ENCODE measurements at places on chromosomes 5 and 9.

DNA sequence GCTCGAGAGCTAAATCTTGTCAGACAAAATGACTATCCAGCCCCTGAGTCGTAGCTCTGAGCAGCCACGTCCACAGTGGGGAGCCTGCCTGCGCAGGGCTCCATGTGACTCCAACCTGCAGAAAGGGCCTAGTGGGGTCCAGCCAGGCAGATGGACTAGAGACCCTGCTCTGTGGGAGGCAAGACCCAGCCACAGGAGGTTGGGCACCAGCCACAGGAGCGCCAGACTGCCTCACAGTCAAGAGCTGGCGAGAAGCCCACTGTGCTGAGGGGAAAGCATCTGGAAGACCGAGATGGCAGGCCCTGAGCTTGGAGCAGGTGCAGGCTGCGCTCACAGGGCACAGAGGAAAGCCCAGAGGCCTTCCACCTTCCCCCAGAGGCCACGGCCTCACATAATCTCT is 61.4 kb downstream of the C5orf15 start:
- DNase-seq, result no peak

DNA sequence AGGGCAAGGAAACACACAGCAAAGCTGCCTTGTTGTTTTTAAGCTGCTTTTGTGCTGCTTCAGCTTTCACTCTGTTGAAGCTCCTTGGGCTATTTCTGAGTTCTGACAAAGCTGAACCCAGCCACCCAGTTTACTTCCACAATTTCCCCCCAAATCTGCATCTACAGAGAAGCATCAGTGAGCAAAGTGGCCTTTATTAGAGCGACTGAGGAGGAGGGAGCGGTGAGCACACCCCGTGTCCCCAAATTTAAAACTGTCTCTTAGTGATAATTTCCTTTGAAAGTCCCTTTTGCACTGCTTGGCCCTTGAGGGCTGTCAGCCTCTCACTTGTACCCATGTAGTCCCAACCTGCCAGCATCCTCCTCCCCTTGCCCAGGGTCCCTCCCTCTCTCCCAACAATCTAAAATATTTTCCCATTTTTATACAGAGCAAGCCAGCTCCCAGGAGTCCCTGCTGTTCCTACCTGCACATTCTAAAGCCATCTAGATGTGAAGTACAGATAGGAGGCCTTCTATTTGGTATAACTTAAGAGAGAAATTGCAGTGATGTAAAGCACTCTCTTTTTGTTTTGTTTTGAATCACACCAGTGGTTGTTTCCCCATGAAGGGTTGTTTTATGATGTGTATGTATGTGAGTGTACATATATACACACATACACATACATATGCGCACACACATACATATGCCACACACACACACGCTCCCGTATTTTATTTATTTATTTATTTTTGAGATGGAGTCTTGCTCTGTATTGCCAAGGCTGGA is 313.5 kb downstream of the TLE4 start:
- no peak for DNase-seq

GRCh38 chr5:139273572-139274289 is 19.8 kb upstream of the MATR3 start:
- peak; percentile 44 for DNase-seq

- DNase-seq, result no peak
Observed at GRCh38 chr5:610744-611730, 1.1 kb upstream of the CEP72 start.

GRCh38 chr5:43232943-43233833 is 41.2 kb downstream of the NIM1K start:
- DNase-seq, result no peak

DNA sequence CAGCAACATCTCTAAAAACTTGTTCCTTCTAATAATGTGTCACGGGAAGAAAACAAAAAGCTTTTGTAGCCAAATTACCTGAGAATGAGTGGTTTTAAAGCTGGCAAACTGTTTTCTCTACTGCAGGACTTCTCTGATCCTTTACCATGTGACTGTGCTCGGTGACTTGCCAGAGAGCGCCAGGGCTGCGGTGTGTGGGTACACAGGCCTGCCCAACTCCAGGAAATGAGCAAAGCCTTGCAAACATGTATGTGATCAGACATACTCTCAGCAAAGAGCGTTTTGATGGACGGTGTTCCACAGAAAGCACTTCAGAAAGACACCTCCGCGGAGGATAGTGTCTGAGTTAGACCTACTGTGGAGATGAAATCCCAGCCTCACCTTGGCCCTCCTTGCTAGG is 157.3 kb downstream of the SPOCK1 start:
- no peak for DNase-seq

DNA sequence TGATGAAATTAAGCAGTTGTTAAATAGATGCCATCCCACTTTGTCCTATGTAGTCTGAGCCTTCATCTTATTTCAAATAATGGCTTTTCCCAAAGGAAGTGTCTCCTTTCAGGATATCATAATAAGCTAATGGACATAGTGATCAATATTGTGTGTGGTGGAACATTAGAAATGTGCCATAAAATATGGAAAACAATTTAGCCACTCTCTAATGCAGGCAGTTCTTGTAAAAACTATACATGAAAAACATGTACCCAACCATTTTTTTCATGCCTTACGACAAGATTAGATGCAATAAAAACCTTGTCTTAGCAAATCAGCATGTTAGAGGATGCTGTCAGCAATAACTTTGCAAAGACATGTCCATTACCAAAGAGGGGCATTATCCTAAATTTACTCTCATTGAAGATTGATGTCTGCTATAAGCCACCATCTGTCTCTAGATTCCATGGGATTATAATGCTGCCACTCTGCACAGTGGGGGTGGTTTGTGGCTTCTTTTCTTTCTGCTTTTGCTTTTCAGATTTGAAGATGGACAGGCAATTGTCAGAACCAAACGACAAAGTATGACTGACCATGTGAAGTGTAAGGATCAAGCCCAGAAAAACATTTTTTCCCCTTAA is 724.0 kb upstream of the ZNF608 start:
- DNase-seq, result no peak

- no peak for DNase-seq
Observed at GRCh38 chr5:165296401-165297130, 1791.1 kb downstream of the MAT2B start.

DNA sequence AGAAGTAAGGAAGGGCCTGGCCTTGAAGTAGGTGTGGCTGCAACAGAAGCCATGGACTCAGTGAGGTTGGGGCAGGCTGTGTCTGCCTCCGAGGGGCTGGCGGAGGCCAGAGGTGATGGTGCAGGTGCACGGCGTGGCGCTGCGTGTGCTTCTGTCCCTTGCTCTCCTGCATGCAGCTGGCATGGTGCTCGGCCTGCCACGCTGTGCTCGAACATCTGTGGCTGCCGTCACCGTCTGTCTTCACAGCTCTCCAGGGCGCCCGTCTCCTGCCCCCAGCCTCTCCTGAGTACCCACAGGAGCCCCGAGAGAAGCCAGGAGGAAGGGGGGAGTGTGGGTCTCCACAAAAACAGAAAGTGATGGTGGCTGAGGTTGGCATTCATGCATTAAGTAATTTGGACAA is 193.7 kb downstream of the CACNA1B start:
- DNase-seq, result peak; percentile 30

GRCh38 chr5:38536968-38537367 is 19.5 kb downstream of the LIFR start:
- DNase-seq, result no peak

DNA sequence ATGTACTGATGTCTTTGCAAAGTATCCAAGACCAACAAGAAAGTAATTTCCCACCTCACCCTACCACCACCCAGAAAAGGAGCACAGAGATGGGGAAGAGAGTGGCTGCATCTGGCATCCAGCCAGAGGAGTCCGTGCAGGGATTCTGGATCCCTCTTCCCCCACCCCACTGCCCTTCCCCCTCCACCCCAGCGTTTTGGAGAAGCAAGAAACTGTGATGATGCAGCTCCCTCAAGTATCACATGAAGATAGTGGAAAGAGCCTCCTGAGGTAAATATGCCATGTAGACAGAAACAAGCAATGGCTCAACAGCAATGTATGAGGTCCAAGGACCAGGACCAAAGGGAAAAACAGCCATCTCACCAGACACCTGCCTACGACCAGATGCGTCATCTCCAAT is 153.8 kb downstream of the DEPDC1B start:
- no peak for DNase-seq

- DNase-seq, result no peak
Observed at GRCh38 chr5:133386662-133387061, 225.7 kb downstream of the FSTL4 start.

GRCh38 chr9:26662476-26662875 is 230.1 kb downstream of the CAAP1 start:
- DNase-seq, result no peak

GRCh38 chr5:78500871-78501270 is 140.5 kb downstream of the SCAMP1 start:
- DNase-seq, result no peak

DNA sequence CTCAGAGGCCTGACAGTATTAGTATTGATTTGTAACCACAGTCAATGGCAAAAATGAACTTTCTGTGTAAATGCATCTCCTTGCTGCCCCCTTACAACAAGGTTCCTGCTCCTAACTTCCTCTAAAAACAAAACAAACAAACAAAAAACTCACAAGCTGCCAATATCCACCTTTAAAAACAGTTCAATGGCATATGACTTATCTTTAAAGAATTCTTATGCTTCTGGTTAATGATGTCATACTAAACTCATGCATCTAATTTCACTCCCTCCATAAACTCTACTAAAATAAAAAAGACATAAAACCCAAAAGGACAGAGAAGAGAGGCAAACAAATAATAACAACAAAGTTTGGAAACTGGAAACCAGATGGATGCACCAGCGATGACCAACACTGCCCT is 9.0 kb upstream of the OR1N1 start:
- no peak for DNase-seq

GRCh38 chr9:37732952-37733351 is 20.7 kb upstream of the TRMT10B start:
- no peak for DNase-seq

DNA sequence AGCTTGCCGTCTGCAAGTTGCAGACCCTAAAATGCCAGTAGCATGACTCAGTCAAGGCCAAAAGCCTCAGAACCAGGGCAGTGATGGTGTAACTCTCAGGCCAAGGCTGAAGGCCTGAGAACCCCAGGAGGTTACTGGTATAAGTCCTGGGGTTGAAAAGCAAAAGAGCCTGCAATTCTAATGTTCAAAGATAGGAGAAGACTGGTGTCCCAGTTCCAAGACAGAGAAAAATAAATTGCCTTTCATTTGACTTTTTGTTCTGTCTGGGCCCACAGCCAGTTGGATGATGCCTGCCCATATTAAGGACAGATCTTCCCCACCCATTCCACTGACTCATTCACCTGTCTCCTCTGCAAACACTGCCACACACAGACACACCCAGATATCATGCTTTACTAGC is 673.2 kb downstream of the CDH18 start:
- DNase-seq, result no peak

GRCh38 chr9:123834889-123835562 is 94.9 kb downstream of the DENND1A start:
- DNase-seq, result no peak

- DNase-seq, result no peak
Observed at GRCh38 chr9:129237164-129237611, 59.1 kb upstream of the IER5L start.

GRCh38 chr5:129041196-129041881 is 53.2 kb upstream of the ISOC1 start:
- no peak for DNase-seq

GRCh38 chr5:56413546-56413945 is 180.4 kb upstream of the ANKRD55 start:
- no peak for DNase-seq

DNA sequence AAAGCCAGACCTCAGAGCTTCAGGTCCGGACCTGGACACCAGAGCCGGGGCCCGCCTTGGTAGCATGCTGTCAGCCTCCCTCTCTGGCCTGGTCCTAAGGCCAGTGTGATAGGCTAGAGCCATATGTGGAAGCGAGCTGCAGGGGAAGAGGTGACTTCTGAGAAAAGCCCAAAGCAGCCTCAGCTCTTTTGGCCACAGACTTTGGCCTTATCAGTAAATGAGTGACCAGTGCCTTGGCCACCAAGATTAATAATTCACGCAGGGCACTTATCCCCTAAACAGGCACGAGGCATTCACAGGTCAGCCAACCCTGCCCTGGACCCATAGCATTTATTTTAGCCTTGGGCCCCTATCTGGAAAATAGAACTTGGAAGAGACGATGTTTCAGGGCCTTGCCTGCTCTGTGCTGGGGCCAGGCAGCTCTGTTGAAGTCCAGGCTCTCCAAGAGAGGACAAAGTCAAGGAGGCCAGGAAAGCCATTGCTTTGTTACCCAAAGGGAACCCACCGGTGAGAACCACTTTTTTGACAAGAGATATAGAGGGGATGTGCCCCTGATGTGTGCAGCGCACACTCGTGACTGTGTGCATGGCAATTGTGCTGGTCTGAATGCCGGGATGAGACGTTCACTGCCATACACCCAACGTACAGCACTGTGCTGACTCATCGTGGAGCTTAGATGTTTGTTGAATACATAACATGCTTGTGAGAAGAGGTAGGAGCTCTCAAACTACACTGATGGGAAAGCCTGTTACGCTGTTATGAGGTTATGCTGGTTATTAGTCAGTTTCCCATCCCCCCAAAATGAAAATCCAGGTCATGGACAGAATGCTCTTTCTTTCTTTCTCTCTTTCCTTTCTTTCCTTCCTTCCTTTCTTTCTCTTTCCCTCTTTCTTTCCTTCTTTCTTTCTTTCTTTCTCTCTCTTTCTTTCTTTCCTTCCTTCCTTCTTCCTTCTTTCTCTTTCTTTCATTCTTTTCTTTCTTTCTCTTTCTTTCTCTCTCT is 5.0 kb upstream of the SLC34A1 start:
- DNase-seq, result no peak

DNA sequence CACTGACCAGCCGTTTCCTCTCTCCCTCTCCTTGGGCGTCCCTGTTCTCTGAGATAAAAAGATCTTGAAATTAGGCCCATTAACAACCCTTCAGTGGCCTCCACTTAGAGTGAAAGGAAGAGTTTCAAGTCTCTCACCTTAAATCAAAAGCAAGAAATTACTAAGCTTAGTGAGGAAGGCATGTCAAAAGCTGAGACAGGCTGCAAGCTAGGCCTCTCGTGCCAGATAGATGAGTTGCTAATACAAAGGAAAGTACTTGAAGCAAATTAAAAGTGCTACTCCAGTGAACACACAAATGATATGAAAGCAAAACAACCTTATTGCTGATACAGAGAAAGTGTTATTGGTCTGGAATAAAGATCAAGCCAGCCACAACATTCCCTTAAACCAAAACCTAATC is 331.3 kb upstream of the SEMA6A start:
- DNase-seq, result no peak

- no peak for DNase-seq
Observed at GRCh38 chr9:90105773-90106172, 501.0 kb downstream of the GADD45G start.

- no peak for DNase-seq
Observed at GRCh38 chr5:144198386-144198785, 27.7 kb downstream of the KCTD16 start.
